Osteoblast (primary cell): ENCODE measurements at places on chromosomes 4 and X. TPM values are rescaled to one million over a fixed set of nuclear protein-coding genes. Genes with fewer than 3 reads are reported as not detected.

Gene TLR10
- total RNA-seq: under 0.01 TPM in 1 of 2 replicates, not detected in the other

Gene EVC
- 67.8 and 69.1 TPM in 2 replicates for total RNA-seq

Gene GAK
- total RNA-seq: 45.7 and 48.9 TPM in 2 replicates

Gene VGLL1
- total RNA-seq: not detected in 2 replicates

Gene CSN1S1
- total RNA-seq: not detected in 2 replicates

Gene CTAG1B
- total RNA-seq: not detected in 2 replicates

Gene BTC
- total RNA-seq: 0.29 and 0.36 TPM in 2 replicates

Gene PNMA6E
- total RNA-seq: not detected in 2 replicates

Gene DDIT4L
- total RNA-seq: 2.2 and 5.0 TPM in 2 replicates

- no peaks in the 10 kb centered on the region for H3K36me3 ChIP-seq
- no peak overlapping the region for H3K4me3 ChIP-seq
- DNase-seq: no peak
- no peak overlapping the region for H3K27ac ChIP-seq
- no peaks in the 10 kb centered on the region for H3K27me3 ChIP-seq
These were observed 62.2 kb downstream of the FMR1NB start for GRCh38 chrX:148043271-148043855.

DNA sequence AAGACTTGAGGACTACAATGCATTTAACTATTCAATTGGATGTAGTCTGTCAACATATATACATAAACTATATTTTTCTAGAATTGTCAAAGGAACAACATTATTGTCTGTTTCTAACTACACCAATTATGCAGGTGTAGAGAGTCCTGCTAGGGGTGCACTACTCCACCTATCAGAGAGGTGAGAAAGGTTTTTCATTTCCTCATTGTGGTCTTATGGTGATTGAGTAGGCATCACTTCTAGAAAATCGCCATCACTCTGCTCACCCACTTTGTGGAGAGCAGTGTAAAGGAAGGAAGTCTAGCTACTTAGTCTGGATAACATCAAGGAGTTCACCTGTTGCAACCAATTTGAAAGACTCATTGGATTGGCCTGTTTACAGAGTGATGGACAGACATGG is 4.4 kb upstream of the ADH1C start:
- H3K4me1 ChIP-seq: no peaks in the 10 kb centered on the region
- no peak overlapping the region for H3K4me3 ChIP-seq
- no peak overlapping the region for H3K27ac ChIP-seq
- DNase-seq: no peak
- H3K27me3 ChIP-seq: no peaks in the 10 kb centered on the region
- H3K36me3 ChIP-seq: no peaks in the 10 kb centered on the region

GRCh38 chr4:142293536-142293935 is 552.6 kb downstream of the INPP4B start:
- no peaks in the 10 kb centered on the region for H3K36me3 ChIP-seq
- H3K27ac ChIP-seq: no peak overlapping the region
- H3K4me1 ChIP-seq: no peaks in the 10 kb centered on the region
- H3K27me3 ChIP-seq: no peaks in the 10 kb centered on the region

DNA sequence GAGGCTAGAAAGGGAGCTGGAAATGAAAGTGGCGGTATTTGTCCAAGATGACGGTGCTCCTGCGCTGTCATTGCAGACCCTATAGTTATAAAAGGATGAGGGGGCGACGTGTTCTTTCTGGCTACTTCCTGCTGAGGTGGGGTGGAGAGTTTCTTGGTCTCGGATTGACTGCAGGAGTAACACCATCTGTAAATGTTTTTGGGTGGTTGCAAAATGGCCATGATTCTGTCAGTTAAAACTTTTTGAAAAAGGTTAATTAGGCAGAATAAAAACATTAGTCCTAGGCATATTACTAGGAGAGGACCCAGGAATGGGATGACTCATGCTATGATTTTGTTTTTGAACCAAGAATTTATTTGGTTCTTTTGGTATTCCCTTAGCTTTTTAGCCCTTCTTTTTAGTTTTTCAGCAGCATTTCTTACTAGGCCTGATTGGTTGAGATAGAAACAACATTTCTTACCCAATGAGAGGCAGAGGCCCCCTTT is 53.1 kb downstream of the USP11 start:
- peaks cover 22% of the 10 kb centered on the region for H3K27me3 ChIP-seq
- no peak overlapping the region for H3K27ac ChIP-seq
- DNase-seq: peak; percentile 3
- no peaks in the 10 kb centered on the region for H3K36me3 ChIP-seq

DNA sequence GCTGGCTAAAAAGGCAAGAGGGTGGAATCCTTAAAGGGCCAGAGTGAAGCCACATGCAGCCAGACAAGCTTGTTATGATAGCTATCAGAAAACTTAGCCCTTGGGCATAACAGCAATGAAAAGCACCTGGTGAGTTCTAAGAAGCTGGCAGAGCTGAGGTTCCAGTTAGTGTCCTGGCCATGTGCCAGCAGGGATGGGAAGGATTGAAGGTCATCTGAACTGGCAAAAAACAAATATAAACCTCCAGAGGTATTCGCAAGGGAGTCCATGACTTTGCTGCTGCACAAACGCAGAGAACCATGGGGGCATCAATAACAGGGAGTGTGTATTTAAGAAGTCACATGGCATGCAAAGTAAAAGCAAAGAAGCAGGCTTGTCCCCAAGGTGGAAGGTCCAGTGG is 208.9 kb downstream of the FAM47A start:
- no peak overlapping the region for H3K27ac ChIP-seq
- no peak overlapping the region for H3K4me3 ChIP-seq
- no peaks in the 10 kb centered on the region for H3K4me1 ChIP-seq
- no peaks in the 10 kb centered on the region for H3K27me3 ChIP-seq

DNA sequence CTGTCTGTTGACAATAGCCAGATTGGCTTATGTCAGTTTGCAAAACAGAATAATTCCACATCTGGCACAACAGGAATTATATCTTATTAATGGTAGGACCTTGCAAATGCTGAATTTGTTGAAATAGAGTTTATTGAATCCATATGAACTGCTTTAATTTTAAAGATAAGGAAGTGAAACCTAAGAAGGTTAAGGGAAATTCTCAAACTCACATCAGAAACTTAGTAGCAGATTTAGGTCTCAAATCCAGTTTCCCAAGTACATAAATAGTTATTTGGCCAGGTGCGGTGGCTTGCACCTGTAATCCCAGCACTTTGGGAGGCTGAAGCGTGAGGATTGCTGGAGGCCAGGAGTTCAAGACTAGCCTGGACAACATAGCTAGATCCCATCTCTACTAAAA is 117.1 kb downstream of the HNRNPD start:
- H3K4me3 ChIP-seq: no peak overlapping the region
- no peaks in the 10 kb centered on the region for H3K4me1 ChIP-seq
- no peak for DNase-seq
- no peak overlapping the region for H3K27ac ChIP-seq
- no peaks in the 10 kb centered on the region for H3K36me3 ChIP-seq

GRCh38 chr4:153120235-153120634 is 84.0 kb upstream of the TRIM2 start:
- peaks cover 7% of the 10 kb centered on the region for H3K27me3 ChIP-seq
- no peaks in the 10 kb centered on the region for H3K36me3 ChIP-seq
- peaks cover 8% of the 10 kb centered on the region for H3K4me1 ChIP-seq
- H3K4me3 ChIP-seq: no peak overlapping the region

GRCh38 chr4:84324303-84325245 is 174.5 kb downstream of the NKX6-1 start:
- H3K27me3 ChIP-seq: no peaks in the 10 kb centered on the region
- H3K4me3 ChIP-seq: no peak overlapping the region
- no peaks in the 10 kb centered on the region for H3K4me1 ChIP-seq
- DNase-seq: no peak

GRCh38 chr4:46506876-46507275 is 116.9 kb upstream of the GABRA2 start:
- H3K4me1 ChIP-seq: no peaks in the 10 kb centered on the region
- H3K27me3 ChIP-seq: no peaks in the 10 kb centered on the region
- H3K27ac ChIP-seq: no peak overlapping the region
- H3K36me3 ChIP-seq: no peaks in the 10 kb centered on the region

- H3K4me3 ChIP-seq: no peak overlapping the region
- no peaks in the 10 kb centered on the region for H3K4me1 ChIP-seq
- H3K27ac ChIP-seq: no peak overlapping the region
- no peak for DNase-seq
These were observed 19.0 kb downstream of the MAGEC2 start for GRCh38 chrX:142186103-142186502.

DNA sequence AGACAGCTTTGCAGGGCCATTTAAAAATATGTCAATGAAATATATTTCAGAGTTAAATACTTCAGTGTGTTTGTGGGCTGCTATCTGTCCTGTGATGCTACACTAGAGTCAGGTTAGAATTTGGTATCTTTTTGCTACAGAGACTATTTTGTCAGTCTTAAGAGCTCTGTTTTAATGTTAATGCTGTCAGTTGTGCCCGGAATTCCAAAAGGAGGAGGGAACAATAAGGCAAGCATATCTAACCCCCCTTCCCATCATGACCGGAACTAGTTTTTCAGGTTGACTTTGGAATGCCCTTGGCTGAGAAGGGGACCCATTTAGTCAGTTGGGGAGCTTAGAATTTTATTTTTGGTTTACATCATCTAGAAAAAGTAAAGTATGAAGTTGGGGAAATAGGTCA is 34.9 kb upstream of the SLC25A4 start:
- H3K27me3 ChIP-seq: peaks cover 3% of the 10 kb centered on the region
- peaks cover 18% of the 10 kb centered on the region for H3K4me1 ChIP-seq
- no peak overlapping the region for H3K27ac ChIP-seq
- H3K4me3 ChIP-seq: no peak overlapping the region
- no peak for DNase-seq

- no peaks in the 10 kb centered on the region for H3K36me3 ChIP-seq
- no peaks in the 10 kb centered on the region for H3K4me1 ChIP-seq
- no peak overlapping the region for H3K27ac ChIP-seq
These were observed 754.8 kb downstream of the RAB28 start for GRCh38 chr4:12729384-12729783.

GRCh38 chr4:56981795-56982201 is 3.1 kb downstream of the POLR2B start:
- DNase-seq: peak; percentile 80
- H3K4me1 ChIP-seq: peaks cover 17% of the 10 kb centered on the region
- H3K4me3 ChIP-seq: no peak overlapping the region
- no peaks in the 10 kb centered on the region for H3K27me3 ChIP-seq

DNA sequence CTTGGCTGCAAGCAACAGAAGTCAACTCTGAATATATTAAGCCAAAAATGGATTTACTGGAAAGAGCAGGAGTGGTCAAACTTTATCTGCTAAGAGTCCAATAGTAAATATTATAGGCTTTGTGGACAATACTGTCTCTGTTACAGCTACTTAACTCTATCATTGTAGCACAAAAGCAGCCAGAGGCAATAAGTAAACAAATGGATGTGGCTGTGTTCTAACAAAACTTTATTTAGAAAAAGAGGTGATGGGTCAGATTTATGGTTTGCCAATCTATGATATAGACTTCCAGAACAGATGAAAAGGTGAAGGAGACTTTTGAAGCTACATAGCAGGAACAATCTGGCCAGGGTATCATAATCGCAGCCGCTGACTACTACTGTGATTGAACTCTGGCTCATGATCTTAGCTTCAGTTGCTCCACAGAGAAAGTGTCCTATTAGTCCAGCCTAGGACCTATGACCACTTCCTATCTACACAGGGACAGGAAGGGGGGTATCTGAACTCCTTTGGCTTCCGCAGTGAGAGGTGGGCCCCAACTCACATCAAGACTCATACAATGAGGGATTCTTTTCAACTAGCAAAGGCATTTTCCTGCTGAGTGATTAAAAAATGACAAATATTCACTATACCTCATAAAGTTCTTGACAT is 154.9 kb downstream of the ATG4A start:
- DNase-seq: no peak
- no peaks in the 10 kb centered on the region for H3K4me1 ChIP-seq
- H3K36me3 ChIP-seq: no peaks in the 10 kb centered on the region
- H3K27me3 ChIP-seq: peaks cover 15% of the 10 kb centered on the region
- no peak overlapping the region for H3K4me3 ChIP-seq
